ENCODE measurements at places on chromosomes 12 and 14.

DNA sequence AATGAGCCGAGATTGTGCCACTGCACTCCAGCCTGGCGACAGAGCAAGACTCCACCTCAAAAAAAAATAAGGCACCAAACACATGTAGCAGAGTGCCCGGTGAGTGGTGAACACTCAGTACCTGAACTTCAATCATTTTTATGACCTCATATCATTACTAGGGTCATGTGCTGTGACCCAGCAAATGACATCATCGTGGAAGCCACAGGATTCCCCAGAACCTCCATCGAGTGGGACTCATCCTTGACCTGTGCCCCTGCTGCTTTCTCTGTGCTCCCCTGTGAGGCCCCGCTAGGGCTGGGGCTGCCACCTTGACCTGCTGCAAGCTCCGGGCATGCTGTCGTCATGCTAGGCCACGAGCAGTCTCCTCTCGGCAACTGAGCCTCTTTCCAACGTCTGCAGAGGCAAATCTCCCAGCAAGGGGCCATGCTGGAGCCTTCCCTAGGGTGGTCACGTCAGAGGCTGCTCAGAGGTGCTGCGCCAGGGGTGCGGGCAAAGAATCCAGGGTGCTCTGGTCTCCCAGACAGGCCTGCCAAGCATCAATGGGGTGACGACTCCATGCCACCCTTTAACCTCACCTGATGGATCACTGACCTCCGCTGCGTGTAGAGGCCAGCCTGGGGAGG lies 18.5 kb downstream of the GLTP start:
- no peak for DNase-seq

- DNase-seq = no peak
These were observed 64.3 kb upstream of the PLEKHA5 start for GRCh38 chr12:19065223-19065622.

DNA sequence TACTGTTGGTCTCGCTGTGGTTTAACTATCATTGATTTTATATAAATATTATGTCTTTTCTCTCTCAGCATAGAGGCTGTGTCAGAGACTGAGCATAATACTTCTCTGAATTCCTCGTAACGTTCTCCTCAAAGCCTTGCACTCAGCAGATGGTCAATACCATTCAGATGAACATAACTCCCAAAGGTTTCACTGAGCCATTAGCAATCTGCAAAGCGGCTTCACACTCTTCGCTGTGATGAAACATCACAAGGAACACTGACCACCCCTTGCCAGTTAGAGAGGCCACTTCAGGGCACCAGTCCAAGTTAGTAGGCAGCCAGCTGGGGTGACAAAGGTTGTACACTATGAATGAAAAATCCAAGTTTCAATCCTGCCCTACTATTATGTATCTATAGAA lies 30.1 kb upstream of the STON2 start:
- no peak for DNase-seq

- DNase-seq = no peak
These were observed 798 bp downstream of the CCDC198 start for GRCh38 chr14:57492859-57493258.

DNA sequence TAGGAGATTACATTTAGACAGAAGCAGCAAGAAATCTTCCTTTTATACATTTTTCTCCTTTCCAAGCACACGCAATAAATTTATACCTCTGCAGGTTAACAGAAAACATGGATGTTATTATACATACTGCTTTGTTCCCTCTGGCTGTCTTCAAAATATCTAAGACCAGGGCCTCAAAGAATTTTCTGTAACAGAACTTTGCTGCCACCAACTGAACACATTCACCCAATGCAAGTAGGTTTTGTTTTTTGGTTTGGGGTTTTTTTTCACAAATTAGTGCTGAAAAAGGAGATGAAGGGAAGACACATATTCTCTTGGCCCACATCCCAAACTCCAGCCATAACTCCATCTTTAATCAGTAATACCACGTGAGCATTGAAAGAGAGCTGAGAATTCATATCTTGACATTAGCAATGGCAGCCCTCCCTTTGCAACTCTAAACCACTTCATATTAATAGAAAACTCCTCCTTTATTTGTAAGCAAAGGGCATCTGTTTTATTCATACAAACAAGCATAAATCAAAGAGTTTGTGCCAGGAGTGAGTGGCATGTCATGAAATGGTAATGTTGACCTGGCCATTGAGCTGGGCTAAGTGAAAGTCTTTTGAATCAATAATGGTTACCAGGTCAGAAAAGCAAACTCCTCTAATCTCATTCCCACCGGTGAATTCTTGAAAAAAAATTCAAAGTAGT lies 150.8 kb upstream of the FSCB start:
- DNase-seq = no peak

- DNase-seq = no peak
These were observed 485.6 kb downstream of the LRIG3 start for GRCh38 chr12:58434726-58435125.

DNA sequence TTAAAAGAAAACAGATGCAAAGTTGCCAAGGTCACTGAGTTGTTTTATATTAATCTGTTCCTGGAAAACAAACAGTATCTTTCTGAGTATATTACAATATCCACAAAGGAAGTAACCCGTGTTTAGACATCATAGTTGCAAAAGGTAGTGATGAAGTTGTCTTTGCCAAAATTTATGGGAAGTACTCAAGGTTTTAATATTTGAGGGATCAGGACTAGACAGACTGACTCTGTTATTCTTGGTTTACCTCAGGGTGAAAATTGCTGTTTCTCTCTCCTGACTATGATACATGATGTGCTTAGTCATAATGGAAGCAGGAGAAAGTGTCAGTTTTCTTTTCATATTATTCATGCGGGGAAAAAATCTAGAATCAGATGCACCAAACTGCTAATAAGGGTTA lies 28.3 kb downstream of the TMEM233 start:
- no peak for DNase-seq

DNA sequence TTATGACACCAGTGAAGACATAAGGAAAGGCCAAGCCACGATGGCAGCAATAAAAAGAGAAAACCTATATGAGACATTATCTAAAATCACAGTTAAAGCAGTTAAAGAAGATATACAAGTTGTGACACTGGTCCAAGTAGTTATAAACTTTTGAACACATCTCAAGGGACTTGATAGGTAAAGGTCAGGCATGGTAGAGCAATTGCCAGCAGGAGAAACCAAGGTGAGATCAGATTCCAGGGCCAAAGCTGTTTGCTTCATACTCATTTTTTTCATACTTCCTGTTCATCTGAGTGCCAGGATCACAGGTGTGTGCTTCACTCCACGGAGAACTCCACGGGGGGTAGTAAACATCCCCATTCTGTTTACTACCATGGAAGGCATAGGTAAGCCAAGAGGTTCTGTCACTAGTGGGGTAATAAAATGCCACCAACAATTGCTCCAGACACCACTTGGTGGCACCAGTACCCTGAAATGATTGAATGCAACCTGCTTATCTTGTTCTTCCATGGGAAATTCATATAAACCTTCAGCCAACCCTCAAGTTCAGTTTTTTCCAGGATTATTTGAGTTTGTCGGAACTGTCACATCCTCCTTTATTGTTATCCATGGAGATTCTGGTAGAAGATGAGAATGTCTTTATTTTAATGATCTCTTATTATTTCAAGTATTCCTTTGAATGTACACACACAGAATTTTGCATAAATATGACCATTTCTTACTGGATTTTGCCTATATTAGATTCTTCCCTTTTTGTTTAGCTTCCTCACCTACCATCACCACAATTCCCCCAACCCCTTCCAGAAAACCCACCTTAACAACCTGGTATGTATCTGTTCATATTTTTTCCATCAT lies 59.2 kb upstream of the TSPAN8 start:
- no peak for DNase-seq

DNA sequence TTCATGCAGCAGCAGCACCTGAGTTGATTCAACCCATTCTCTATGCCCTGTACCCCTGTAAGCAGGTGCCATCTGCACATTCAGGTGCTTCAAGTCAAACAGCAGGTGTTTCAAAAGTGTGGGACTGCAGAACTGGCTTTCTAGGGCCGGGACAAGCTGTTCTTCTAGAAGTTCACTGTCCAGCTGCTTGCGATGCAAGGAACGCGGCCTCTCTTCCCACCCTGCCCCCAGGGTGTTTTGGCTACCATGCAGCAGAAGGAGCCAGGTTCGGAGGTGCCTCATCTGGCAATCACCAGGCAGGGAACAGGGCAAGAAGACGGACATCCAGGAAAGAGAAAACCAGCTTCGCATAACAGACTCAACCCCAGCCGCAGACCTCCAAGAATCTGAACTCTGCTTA lies 35.2 kb downstream of the TMEM132D start:
- no peak for DNase-seq

DNA sequence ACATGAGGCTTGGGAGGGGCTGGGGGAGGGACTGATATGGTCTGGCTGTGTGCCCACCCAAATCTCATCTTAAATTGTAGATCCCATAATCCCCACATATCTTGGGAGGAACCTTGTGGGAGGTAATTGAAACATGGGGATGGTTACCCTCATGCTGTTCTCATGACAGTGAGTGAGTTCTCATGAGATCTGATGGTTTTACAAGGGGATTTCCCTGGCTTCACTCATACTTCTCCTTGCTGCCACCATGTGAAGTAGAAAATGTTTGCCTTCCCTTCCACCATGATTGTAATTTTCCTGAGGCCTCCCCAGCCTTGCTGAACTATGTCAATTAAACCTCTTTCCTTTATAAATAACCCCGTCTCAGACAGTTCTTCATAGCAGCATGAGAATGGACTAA lies 362.9 kb downstream of the PCNX1 start:
- DNase-seq = no peak

DNA sequence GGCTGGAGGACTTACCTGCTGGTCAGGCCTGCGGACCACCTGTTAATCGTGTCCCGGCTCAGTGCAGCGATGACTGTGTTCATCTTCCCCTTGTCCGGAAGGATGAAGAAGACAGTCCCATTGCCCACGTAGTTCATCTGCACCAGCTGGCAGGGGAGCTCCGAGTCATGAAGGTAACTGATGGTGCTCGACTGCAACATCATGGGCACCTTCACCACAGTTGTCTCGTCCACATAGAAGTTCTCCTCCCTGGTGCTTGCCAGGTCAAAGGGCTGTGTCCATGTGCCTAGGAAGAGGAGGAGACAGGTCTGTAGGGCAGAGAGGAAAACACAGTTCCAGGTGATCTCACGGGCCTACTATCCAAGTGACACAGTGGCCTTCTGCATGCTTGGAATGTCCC lies 13.4 kb downstream of the SERPINA6 start:
- DNase-seq = no peak

DNA sequence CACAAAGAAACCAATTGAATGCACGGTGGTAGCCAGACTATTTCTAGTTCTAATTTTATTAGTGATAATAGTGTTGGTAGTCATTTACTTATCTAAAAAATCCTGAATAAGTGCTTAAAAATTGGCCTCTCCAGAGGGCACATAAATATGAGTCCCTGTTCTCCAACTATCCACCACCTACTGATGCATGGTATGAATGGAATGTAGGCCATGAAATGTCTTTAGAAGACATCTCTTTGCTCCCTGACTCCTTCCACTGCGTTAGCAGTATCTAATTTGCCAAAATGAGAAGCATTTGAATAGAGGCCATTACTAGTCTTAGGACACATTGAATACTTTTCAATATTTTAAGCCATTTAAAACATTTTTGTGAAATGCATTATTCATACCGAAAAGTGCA lies 261.7 kb downstream of the LRFN5 start:
- no peak for DNase-seq

DNA sequence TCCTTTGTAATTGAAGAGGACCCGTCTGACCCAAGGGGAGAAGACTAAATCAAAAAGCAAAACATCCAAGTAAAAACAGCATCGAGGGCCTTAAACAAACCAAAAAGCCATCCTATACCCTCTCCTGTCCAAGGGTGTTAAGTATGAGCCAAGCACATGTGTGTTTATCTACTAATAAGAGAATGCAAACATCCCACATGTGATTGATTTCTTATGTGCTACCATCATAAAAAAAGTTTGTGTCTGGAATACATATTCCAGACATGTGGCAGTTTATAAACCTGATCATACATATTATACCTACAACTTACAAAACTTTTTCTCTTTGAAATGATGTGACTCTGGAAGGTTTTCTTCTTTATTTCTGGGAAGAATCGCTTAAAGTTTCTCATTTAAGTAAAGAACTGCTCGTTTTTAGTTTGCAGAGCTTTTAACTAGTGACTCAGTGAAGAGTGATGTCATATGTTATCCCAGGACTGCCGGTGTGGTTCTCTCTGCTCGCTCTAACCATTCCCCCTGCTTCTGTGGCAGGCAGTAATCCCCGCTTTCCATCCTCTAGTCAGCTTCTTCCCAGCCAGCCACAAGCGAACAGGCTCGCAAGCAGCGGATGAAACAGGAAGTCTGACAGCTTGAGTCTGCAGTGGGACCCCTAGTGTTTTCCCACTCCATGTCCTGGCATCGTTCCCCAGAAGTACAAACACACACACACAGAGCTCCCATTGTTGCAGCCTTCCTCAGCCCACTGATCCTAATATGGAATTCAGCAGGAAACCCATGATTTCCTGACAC lies 431 bp upstream of the RHOJ start:
- no peak for DNase-seq

DNA sequence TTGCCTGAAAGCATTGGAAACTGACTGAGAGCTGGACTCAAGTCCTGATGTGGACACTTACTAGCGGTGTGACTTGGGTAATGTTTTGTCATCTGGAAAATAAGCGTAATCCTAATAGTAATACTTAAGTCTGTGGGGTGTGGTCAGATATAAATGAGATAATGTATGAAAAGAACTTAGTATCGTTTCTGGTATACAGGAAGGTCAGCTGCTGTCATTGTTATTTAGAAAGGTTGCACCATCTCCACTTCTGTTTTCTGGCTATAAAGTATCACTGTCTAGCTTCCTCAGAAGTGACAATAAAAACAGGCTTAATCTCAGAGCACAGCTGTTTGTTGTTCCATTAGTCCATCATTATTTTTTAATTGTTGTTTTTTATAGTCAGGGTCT lies 34.1 kb upstream of the TUBA1C start:
- DNase-seq = no peak

GRCh38 chr14:74241652-74242017 lies 2.4 kb downstream of the VSX2 start:
- DNase-seq = no peak

- DNase-seq = no peak
These were observed 271.6 kb upstream of the ATP2B1 start for GRCh38 chr12:89980236-89980635.

GRCh38 chr14:101628471-101628966 lies 67.2 kb downstream of the DIO3 start:
- DNase-seq = peak; percentile 83

DNA sequence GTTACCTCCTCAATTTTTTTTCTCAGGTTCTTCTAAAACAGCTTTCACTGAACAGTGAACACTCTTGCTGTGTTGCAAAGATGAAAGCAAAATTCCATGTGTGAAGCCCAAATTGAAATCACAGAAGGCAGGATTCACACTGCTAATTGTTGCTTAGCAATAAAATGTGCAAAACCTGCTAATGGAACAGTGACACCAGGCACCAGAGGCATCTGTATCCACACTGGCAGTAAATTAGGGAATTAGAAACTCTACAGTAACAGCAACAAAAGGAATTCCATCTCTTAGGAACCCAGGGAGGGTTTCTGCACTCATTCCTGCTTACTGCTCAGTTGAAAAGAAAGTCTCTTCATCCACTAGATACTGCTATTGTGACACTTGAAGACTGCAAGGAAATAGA lies 202.3 kb downstream of the GXYLT1 start:
- no peak for DNase-seq

- no peak for DNase-seq
These were observed 481.5 kb downstream of the NPAS3 start for GRCh38 chr14:33420051-33420627.
